T-cell (primary cell): ENCODE measurements at places on chromosomes 4 and X.

GRCh38 chr4:182126096-182126495 lies 117.1 kb upstream of the TENM3 start:
- DNase-seq, result no peak

- DNase-seq, result no peak
Observed at GRCh38 chr4:166895771-166896170, 338.5 kb downstream of the SPOCK3 start.

DNA sequence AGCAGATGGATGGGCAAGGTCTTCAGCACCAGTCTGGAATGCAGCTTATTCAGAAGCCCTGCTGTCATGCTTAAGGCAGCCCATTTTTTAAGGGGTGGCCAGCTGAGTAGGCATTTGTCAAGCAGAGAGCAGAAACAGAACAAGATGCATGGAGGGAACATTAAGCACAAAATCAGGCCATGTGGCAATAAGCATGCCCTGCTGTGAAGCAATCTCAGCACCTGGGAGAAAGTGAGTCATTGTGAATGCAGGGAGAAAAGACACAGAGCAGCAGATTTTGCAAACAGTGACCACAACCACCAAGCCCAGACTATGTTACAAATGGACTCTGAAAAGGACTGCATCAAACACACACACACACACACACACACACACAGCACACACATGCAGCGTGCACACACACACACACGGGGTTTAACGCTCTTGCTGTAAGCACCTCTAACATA lies 94.1 kb upstream of the GALNT7 start:
- no peak for DNase-seq

DNA sequence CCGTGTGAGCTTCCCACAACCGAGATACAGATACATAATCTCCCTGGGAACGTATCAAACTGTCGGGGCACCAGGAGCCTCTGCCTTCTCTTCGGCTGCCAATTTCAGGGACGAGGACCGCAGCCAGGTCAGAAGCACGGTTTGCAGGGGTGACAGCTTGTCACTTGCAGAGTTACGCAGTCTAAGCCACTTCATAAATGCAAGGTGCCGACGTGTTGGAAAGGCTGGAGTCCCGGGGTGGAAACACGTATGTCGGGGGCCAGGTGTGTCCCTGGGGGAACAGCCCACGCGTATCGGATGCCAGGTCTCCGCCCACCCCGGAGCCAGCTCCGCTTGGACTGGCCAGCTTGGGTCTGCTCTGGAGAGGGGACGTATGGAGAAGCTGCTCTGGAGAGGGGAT lies 76.3 kb upstream of the SHOX start:
- DNase-seq, result no peak

DNA sequence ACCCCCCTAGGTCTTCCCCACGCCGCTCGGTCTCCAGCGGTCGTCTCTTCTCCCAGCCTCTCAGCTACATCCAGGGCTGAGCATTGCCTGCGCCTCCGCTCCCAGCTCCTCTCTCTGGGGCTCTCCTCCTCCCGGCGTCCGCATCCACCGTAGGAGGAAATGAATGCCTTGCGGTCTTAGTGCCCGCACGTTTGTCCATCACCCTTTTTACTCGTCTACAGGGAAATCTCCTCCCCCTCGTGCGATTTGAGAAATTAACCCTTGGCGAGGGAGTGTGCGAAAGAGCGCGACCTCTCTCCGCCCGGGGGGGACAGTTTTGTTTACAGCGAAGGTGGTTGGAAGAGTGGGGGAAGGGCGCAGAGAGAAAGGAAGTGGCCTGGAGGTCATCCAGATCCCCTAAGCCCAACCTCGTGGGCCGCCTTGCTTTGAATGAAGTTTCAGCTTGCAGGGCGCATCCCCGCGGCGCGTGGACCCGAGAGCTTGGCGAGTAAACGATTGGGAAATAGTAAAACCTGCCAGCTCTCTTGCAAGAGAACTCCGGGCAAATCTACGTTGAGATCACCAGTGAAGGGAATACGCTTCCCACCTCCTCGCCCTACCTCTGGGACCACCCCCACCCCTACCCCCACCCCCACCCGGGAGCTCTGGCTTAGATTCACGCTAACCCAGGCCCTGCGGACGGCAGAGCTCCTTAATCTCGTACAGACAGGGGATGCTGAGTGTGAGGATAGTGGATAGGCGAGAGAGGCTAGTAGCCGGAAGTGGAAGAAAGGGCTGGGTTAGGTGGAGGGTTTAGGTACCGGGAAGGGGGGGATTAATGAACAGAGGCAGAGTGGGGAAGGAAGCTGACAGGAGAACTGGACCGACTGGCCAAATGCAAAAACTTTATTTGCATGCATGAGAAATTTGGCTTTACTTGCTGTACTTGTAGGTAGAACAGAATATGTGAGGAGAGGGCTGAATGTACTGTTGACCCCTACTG lies at the start of gene ELOVL6:
TSS of gene ELOVL6 (minus strand) at position 181 of the 982 bp plus-strand sequence. CDS start 280 bp downstream, outside the sequence.
- peak; percentile 27 for DNase-seq

GRCh38 chr4:905485-906338 lies 26.4 kb downstream of the GAK start:
- no peak for DNase-seq

DNA sequence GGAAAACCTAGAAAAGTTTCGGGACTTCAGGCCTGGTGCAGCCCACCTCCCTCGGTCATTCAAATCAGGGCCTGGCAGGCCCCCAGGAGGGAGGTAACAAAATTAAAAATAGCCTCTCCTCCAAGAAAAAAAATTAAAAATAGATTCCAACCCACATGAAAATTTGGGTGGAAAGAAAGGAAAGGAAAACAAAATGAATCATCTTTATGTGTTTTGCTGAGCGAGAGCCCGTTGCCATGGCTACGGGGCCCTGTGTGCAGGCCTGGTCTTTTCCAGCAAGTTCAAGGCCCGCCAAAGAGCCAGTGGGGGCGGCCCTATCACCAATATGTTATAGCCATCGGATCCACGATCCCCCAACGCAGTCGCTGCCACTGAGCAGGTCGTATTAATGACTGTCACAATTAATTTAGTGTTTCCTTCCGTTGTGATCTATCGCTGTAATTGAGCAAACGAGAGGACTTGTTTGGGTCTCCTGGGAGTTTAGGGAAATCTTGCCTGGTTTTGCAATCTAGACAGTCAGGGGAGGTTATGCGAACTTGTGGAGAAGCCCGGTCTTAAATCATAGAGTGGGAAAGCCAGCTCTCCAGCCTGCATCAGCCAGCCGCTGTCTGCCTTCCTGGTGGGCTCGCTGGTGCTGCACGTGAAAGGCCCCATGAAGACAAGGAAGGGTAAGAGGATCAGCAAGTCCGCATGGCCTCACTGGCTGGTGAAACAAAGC lies 452.4 kb downstream of the BCOR start:
- no peak for DNase-seq

DNA sequence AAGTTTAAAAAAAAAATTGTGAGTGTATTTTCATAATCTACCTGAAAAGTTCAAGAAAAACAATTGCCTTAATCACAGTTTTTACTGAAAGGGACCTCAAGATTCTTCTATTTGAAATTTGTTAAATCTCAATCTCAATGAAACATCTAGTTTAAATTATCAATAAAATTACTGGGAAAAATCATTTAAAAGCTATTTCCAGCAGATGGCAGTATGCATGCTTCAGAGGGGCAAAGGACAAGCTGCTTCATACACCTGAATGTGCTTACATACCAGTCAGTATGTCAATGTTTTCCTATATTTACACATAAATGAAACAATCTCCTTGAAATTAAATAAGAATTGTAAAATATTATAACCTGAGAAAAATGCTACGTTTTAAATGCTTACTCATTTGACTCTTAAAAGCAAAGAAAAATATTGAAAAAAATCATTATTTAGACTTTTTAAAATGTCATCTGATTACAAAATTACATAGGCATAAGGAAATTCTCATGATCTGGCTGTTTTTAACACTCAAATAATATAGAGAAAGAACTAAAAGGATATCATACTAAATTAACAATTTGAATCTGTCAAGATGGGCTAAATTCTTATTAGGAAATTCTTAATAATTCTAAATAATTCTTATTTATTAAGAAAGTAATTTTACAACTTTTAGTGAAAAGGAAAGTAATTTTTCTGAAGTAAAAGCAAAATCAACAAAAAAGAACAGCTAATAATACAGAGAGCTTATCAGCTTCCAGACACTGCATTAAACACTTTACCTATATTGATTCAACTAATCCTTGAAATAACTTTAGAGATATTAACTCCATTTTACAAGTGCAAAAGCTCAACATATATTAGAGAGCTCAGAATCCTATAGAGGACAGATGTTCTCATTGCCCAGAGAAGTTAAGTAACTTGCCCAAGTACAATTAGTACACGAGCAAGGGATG lies 242.1 kb downstream of the ADAMTS3 start:
- no peak for DNase-seq

GRCh38 chr4:151583157-151583914 lies 174.4 kb downstream of the FHIP1A start:
- no peak for DNase-seq

DNA sequence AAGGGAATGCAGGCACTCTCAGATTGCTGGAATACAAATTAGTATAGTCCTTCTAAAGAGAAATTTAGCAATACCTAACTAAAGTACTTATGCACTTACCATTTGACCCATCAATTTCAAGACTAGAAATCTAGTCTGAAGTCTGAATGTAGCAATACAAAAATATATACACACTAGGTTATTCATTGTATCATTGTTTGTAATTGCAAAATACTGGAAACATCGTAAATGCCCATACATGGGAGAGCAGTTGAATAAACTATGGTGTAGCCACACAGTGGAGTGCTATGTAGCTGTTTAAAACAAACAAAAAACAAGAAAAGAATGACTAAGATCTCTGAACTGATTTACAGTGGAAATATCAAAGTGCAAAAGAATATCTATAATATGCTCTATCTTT lies 346.4 kb downstream of the ZNF674 start:
- no peak for DNase-seq

- no peak for DNase-seq
Observed at GRCh38 chrX:145716226-145716625, 101.4 kb upstream of the SLITRK2 start.

GRCh38 chrX:108516184-108516583 lies 76.5 kb downstream of the COL4A5 start:
- no peak for DNase-seq

DNA sequence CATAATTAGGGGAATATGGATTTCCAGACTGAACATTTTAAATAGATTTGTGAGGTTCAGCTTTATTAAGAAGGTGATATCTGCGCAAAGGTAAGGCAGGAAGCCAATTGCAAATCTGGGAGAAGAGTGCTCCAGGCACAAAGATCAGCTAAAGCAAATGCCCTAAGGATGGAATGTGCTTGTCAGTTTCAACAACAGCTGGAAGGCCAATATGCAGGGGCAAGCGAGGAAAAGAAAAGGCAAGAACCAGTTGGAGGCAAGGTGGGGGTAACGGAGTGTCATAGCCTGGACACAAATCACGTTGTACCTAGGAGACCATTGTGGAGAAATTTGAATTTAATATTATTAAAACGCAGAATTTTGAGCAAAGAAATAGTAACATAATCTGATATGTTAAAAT lies 1710.3 kb upstream of the PCDH7 start:
- DNase-seq, result no peak

DNA sequence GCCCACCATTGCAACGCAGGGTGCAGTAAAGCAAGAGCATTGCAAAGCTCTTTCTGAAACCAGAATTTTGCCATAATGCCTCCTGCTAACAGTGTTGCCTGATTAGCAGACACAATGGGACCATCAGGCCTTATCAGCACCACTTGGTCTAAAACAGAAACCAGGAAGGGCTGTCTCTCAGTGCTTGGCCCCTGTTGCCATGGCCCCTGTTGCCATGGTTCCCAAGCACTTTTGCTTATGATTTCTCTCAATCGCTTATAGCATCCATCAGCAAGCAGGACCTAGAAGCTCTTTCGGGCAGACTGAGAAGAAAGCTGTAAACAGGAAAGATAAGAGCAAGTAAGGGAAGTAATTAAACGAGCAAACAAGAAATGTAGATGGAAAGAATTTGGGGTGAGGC lies 36.8 kb downstream of the RTL5 start:
- DNase-seq, result peak; percentile 70

DNA sequence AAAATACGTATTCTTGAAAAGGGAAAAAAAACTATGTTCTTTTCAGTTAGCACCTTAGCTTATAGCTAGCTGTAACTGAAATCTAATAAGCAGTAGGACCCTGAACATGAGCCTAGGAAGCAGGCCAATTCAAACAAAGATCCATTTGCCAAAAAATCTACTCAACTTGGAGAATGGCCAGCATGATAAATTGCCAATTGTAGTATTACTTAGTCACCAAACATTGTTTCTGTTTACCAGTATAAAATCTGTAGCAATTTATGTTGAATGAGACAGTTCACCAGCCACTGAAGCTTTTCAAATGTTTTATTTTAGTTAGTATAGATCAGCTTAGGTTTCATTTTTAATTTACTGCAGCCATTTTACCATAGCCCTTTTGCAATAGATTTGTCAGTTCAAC lies 323.6 kb upstream of the DIPK2B start:
- DNase-seq, result no peak

DNA sequence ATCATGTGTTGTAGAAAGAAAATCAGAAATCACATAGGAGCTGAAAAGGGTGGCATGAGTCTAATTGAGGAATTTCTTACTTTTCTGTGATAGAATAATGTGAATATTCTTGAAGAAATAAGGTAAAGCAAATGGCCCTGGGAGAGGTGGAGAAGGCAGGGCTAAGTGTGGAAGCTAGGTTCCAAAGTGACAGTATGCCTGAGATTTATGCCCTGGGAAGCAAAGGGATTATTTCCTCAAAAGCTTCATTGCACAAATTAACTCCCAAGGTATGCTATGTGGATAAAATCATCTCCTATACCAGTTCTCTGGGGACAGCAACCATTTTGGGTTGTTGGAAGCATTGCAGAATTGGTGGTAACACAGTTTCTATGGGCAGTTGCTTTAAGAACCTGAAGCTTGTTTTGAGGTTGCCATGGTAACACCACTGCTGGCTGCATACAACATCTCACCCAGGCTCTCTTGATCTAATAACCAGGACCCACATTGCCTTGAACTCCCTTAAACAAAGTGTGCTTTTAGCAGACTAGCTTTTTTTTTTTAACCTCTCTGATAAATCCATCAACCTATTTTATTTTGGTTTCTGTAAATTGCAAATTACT lies 21.0 kb downstream of the MAOA start:
- DNase-seq, result no peak

DNA sequence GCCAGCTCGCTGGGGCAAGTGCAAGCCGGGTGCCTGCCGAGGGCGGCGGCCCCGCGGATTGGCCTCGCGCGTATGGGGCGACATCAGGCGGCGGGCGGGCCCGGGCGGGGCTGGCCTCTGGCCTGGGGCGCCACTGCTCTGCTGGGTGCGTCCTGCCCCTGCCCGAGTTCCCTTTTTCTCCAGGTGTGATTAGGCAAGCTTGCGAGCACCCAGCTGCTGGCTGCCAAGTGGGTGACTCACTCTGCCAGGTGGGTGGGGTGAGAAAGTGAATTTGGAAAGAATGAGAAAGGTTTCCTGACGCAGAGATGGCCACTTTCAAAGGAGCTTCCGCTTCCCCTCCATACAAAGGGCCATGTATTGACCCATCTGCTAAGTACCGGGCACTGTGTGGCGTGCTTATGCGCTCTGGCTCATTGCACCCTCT lies 32.5 kb downstream of the FGFBP1 start:
- no peak for DNase-seq

- no peak for DNase-seq
Observed at GRCh38 chr4:125832161-125832560, 517.4 kb downstream of the FAT4 start.
